ENCODE measurements at places on chromosomes 2 and 18.
A peak's percentile ranks its signal among the peaks of the same experiment; 100 is the strongest.

DNA sequence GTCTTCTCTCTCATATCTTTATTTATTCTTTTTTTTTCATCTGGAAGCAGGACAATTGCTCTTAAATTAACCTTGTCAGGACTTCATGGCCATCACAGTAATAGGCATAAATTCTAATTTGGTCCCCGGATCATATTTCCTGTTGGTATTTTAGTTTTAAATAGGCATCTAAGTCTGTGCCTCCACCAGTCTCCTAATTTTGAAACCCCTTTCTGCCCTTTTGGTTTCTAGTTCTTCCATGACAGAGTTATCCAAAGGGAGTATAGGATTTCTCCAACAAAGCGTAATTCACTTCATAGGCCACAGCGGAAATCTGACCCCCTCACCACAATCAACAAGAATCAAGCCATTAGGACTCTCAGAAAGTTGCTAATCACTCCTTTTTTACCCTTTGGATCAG, 3.8 kb downstream of the EPHA4 start:
- DNase-seq, result no peak

- DNase-seq, result peak; percentile 18
Observed at GRCh38 chr2:223545830-223546229, 56.3 kb downstream of the SCG2 start.

DNA sequence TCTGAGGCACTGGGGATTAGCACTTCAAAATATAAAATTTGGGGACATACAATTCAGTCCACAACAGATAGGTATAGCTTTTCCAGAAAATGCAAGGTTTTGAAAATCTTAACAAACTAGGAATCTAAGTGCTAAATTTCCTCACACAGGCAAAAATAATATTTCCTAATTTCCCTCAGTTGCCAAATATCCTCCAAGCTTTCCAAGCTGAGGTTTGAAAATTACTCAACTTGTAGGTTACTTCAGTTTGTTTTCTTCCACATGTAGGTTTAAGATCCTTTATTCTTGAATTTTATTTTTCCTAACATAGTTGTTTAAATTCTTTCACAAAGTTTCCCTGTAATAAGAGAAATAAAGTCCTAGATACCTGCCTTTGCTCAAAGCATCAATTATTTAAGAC, 192.9 kb upstream of the NRXN1 start:
- no peak for DNase-seq

- DNase-seq, result no peak
Observed at GRCh38 chr2:182680837-182681236, 35.2 kb upstream of the DNAJC10 start.

GRCh38 chr2:126227250-126227649, 428.7 kb upstream of the GYPC start:
- no peak for DNase-seq

- no peak for DNase-seq
Observed at GRCh38 chr18:35344736-35345459, 678 bp upstream of the ZNF24 start.

GRCh38 chr2:100141906-100142305, 484 bp downstream of the AFF3 start:
- no peak for DNase-seq

DNA sequence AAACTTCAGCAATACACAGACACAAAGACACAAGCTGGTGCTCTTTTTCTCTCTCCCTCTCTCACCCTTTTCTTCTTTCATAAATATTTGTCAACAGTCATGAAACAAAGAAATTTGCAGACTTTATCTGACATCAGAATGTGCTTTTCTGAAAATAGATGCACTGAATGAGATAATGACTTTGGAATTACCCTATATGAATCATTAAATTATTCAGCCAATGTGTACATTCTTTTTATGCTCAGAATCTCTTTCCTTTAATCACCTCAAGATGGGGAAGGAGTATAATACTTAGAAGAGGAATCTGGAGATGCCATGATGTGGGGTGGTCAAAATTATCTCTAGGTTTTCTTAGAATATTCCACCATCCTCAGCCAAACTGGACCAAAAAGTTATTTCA, 289.9 kb downstream of the LRRTM1 start:
- DNase-seq, result no peak

DNA sequence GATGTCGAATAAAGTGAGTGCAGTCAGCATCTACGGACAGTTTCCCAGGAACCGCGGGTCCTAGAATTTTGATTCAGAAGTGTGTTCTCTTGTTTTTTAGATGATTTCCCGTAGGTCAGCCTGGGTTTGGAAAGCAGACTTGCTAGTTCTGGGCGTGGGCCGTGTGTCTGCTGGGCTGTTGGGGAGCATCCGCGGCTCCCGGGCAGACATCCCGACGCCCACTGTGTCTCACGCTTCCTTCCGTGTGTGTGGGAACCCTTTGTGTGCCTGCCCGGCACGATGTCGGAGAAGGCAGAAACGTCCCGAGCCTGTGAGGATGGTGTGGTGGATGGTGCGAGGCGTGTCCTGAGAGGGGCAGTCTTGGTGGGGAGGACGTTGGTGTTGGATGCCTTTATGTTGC, 18.4 kb downstream of the CTDP1 start:
- DNase-seq, result peak; percentile 40

- DNase-seq, result no peak
Observed at GRCh38 chr2:236768393-236769140, 198.9 kb downstream of the ACKR3 start.

GRCh38 chr2:199764273-199764800, 86.7 kb downstream of the FTCDNL1 start:
- no peak for DNase-seq

DNA sequence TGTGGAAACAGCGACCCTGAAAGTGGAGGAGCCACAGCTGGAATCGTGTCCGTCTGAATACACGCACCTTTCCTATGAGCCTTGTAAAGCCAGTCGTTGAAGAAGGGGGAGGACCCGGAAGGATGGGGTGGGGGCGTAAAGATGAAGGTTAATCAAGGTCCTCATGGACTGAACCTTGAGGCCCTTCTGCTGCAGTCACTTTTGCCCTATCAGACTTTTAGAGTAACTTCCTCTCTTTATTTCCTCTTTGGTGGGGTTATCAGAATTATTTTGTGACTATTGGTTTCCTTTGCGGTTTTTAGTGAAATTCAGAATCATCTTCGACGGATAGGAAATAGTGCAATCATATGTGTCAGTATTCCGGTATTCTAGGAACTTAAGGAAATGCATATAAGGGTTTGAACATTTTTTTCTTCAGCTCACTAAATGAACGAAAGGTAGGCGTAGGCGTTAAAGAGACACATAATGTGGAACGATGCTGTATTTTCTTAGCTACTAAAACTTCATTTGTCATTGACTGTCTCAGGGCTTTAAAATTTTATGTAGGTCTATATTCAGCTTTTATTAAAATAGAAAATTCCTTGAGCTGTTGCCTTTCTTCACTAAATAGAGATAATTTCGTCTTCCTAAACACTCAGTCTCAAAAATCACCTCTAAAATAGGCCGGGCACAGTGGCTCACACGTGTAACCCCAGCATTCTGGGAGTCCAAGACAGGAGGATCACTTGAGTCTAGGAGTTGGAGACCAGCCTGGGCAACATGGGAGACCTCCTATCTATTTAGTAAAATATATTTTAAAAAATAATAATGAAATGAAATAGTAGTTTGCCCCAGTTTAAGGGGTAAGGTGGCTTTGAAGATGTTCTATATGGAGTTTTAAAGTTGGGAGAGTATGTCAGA, 1.4 kb upstream of the YES1 start:
- no peak for DNase-seq

DNA sequence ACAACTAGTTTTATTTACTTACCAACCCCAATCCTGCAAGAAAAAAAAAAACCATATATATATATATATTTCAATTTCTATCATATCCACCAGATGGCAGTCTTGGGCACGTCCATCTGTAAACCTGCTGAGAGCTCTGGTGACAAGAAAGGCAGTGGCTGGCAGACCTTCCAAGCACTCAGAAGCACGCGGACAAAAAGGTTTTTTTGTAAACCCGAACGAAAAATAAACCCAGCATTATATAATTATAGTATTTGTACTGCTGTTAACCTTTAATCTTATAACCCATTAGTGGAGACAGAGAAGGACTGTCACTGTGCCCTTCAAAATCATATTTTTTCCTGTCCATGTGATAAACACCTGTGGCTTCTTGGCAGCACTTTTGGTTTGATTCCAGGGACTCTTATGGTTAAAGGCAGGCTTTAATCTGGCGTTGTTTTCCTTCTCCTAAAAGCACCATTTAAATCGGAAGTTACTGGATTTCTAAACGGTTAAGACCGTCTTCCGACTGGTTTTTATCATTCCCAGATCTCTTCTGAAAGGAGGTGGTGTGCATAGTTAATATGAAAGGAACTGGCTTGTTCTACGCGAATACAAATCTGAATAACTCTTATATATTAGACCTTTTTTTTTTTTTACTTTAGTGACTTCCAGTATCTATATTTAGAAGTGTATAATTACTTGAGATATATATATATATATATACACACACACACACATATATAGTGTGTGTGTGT, 31.0 kb upstream of the SLC3A1 start:
- DNase-seq, result peak; percentile 89

GRCh38 chr18:26487437-26487836, 60.9 kb downstream of the KCTD1 start:
- DNase-seq, result no peak

DNA sequence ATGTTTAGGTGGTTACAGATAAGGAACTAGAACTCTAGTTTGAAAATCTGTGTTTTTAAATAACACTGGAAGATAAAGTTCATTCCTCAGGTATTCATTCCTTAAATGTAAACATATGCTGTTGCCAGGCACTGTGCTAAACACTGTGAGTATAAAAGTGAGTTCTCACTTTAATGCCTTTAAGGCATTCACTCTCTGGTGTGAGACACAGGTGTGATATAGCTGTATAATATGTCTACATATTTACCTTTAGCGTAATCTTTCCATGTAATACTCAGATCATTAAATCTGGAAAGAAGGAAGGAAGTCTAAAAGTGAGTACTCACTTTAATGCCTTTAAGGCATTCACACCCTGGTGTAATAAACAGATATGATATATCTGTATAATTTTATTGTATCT, 472.6 kb downstream of the PARD3B start:
- DNase-seq, result no peak

DNA sequence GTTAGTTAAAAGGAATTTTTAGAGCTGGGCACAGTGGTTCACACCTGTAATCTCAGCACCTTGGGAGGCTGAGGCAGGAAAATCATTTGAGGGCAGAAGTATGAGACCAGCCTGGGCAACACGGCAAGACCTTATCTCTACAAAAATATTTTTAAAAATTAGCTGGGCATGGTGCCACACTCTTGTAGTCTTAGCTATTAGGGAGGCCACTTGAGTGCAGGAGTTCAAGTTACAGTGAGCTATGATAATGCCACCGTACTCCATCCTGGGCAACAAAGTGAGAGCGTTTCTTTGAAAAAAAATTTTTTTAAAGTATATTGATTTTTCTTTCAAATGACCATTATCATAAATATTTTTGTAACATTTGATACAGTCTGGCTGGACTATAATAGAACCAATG, 93.6 kb upstream of the FAM117B start:
- DNase-seq, result no peak

DNA sequence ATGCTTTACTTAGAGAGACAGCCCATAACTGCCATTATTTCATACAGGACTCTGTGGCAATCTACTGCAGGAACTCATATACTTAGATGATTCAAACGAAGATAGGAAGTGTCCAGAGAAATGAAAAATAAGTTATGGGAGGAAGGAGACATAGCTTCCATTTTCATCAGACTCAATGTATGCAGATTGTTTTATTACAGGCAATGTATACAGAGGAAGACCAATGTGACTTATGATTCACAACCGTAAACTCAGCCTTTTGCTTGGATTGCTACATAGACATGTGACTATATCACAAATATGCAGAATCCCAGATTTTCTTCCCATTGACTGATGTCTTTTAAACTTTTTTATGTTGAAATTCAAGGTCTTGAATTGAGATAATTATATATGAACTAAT, 793.4 kb downstream of the SATB2 start:
- no peak for DNase-seq

GRCh38 chr2:54577944-54578647, 122.0 kb downstream of the SPTBN1 start:
- DNase-seq, result no peak

- DNase-seq, result no peak
Observed at GRCh38 chr2:188078534-188078933, 213.1 kb upstream of the GULP1 start.
